ENCODE measurements at places on chromosomes 3 and 15.

DNA sequence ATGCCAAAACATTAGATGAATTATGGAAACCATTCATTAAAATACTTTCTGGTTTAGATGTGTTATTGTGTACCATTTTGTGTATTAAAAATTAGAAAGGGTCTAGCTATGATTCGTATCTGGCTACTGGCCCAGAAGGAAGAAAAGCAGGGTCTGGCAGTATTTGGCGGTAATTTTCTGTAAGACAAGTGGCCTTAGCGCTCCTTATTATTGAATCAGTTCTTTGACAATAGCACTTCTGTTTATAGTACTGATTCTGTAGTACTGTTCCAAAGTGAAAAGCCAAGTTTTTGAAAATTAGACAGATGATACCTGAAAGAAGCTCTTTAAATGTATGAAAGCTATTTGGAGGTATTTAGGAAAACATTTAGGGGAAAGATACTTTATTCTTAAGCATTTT, 10.2 kb downstream of the GLCE start:
- DNase-seq: no peak

DNA sequence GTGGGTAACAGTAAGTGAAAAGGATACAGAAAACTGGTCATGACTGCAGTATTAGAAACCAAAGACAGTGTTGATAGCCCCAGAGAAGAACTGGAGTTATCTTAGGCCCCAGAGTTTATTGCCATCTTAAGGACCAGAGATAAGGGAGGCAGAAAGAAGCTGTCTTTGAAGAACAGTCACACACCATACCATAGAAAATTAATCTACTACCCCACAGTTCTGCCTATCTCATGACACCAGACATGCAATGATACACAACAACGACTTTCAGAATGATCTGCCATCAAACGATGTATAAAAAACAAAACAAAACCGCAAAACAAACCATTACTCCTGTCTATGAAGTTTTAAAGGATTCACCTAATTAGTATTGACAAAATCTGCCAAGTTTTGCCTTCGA, 9.6 kb downstream of the CPOX start:
- DNase-seq: no peak

- no peak for DNase-seq
These were observed 33.9 kb upstream of the XCR1 start for GRCh38 chr3:46061108-46061720.

GRCh38 chr3:13399603-13400002, 20.5 kb downstream of the NUP210 start:
- DNase-seq: no peak

- DNase-seq: no peak
These were observed 16.5 kb downstream of the GORASP1 start for GRCh38 chr3:39090922-39091321.

DNA sequence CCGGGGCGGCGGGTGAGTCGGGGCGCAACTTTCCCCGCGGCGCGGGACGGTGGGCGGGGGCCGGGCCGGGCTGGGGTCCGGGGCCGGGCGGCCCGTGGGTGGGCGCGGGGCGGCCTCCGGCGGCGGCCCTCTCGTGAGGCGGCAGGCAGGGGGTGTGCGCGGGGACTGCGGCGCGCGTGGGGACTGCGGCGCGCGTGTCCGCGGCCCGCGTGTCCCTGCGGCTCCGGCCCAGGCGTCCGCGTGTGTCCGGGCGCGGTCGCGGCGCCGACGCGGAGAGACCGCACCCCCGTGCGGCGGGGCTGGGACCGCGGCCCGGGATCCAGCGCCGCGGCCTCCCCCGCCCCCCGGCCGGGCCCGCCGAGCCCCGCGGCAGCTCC, 349 bp downstream of the PLXNA1 start:
- no peak for DNase-seq

DNA sequence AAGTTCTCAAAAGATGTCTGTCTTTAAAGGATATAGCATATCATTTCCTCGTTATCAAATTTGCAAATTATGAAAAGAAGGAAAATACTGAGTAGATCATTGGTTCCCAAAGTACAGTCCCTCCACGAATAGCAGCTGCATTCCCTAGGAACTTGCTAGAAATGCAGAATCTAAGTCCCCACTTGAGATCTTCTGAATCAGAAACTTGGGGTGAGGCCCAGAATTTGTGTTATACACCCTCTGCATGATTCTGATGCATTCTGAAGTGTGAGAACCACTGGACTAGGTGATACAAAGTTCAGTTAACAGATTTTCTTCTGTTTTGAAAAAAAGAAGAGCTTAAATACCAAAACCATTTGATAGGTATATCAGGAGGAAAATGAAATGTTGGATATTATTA, 77.1 kb downstream of the SLC25A26 start:
- DNase-seq: no peak

DNA sequence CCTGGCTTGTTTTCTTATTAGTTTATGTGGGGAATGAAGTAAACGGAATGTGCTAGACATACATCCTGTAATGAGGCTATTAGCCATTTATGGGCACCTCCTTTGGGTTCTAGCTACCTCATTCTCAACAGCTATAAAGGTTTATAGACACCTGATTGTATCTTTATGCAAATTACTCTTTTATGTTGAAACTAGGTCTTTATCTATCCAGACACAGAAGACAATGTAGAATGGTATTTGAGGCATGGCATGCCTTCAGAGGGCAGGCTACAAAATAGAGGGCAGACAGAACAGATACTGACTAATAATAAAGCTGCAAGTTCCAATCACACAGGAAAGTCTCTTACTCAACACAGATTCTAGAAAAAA, 27.1 kb downstream of the TBC1D2B start:
- no peak for DNase-seq

GRCh38 chr3:47117807-47118364, 46.0 kb downstream of the SETD2 start:
- no peak for DNase-seq

GRCh38 chr3:110620118-110620517, 451.5 kb upstream of the NECTIN3 start:
- DNase-seq: no peak

DNA sequence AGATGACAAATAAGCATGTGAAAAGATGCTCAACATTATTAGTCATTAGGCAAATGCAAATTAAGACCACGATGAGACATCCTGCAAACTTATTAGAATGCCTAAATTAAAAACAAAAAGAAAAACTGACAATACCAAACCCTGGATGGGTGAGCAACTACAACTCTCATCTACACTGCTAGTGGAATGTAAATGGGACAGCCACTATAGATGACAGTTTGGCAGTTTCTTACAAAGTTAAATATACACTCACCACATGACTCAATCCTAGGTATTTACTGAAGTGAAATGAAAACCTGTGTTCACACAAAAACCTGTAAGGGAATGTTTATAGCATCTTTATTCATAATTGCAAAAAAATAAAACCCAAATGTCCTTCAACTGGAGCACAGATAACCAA, 74.7 kb downstream of the NPTN start:
- no peak for DNase-seq

All from dorsolateral prefrontal cortex (tissue), 122 donors.